ENCODE measurements at places on chromosomes 3 and 15. TPM values are rescaled to one million over a fixed set of nuclear protein-coding genes. Genes with fewer than 3 reads are reported as not detected.

Gene ABHD10
- 40.5 TPM for total RNA-seq

Gene CHRM5
- total RNA-seq: 0.36 TPM

Gene SPINK8
- total RNA-seq: not detected

Gene CLDN18
- not detected for total RNA-seq

Gene RTP3
- total RNA-seq: not detected

Gene SLC28A2
- total RNA-seq: not detected

GRCh38 chr3:191901741-191902140 lies 440.8 kb downstream of the PYDC2 start:
- DNase-seq: no peak

GRCh38 chr3:126939338-126939718 lies 43.6 kb upstream of the PLXNA1 start:
- DNase-seq: no peak

DNA sequence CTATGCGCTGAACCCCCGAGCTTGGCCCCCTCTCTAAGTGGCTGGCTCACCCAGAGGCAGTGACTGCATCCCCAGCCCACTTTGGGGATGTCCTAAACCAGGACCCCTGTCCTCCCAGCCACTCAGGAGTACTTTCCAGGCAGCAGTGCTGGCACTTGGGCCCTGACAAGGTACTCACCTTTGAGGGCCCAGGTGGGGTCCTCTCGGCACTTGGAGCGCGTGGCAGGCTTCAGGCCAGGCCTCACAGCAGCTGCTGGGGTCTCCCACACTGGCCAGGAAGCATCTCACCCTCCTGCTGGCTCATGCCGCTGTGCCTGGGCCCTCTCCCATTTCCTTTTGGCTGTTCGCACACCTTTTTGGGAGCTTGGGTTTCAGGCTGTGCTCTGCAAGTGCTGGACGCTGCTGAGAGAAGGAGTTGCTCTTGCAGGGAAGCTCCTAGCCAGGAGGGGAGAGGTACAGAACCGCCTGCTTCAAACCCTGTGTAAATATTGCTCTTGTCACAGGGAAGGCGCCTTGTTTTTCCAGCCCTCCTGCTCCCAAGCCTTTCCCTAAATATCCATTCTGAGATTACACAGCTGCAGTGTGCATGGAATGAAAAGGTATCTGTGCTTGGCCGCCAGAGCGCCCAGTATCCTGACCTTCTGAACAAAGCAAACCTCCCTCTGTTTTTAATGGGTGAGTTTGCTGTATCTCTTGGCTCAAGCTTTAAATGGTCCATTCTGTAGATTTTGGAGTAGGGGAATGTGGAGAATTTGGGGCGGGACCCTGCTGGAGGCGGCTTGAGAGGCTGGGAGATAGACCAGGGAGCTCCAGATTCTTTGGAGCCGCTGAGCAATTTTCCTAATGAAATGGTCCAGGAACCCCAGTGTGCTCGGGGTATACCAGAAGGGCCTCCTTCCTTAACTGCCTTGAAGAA lies 45.6 kb downstream of the DNASE1L3 start:
- no peak for DNase-seq

- peak; percentile 27 for DNase-seq
Observed at GRCh38 chr15:69140306-69140705, 20.1 kb upstream of the GLCE start.

DNA sequence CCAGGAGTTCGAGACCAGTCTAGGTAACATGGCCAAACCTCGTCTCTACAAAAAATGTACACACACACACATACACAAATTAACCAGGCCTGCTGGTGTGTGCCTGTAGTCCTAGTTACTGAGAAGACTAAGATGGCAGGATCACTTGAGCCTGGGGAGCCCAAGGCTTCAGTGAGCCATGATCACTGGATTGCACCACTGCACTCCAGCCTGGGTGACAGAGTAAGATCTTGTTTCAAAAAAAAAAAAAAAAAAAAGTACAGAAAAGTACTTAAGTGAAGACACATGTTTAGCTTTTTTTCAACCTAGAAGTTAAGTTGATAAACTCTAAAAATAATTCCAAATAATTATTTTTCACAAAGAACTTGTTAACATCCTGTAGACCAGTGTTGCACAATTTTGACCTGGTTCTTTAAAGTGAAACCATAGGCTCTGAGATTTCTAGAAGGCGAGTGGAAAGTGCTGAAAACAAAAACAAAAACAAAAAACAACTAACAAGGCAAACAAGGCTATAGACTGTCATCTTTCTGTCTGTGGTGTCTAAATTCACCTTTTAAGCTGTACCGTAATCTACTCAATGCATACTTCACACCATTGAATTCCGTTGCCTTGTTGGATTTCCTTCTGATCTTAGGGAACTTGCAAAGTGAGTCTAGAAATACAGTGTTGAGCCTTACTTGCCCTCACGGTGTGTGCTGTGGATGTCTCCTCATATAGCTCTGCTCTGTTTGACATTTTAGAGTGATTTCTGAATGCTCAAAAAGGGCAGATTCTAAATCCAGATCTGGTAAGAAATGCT lies 63.5 kb downstream of the CHST2 start:
- no peak for DNase-seq

- no peak for DNase-seq
Observed at GRCh38 chr3:135169651-135170050, 374.6 kb downstream of the EPHB1 start.

- DNase-seq: no peak
Observed at GRCh38 chr3:60461267-60461666, 790.0 kb downstream of the FHIT start.

- DNase-seq: no peak
Observed at GRCh38 chr3:12393894-12394293, 90.4 kb upstream of the TSEN2 start.

GRCh38 chr3:109387621-109388020 lies 50.3 kb upstream of the DPPA4 start:
- no peak for DNase-seq
